Vagina (tissue), 2 donors: ENCODE measurements at places on chromosomes 7 and 10. TPM values are rescaled to one million over a fixed set of nuclear protein-coding genes. Genes with fewer than 3 reads are reported as not detected.

The TLX1 gene
- total RNA-seq = not detected

DNA sequence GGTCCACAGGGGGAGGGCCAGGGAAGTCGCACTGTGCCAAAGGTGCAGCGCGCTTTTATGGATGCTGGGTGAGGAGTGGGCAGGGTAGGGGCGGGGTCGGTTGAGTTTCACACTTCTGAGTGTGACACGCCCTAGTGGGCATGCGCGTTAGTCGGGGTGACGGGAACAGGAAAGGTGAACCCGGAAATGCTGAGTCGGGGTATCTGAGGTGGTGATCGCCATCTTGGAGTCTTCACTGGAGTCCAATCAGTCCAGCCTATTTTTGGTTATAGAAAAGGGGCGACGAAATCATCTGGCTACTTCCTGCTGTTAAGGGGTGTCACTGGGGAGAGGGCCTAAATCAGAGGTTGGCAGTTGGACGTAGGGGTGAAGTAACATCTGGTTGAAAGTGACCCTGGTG, 40.8 kb downstream of the ZNF138 start:
- no peaks in the 10 kb centered on the region for H3K27me3 ChIP-seq
- no peaks in the 10 kb centered on the region for H3K36me3 ChIP-seq
- H3K4me1 ChIP-seq = no peaks in the 10 kb centered on the region

The SLC16A9 gene
- total RNA-seq = 3.7 TPM

GRCh38 chr10:72011016-72011415, 46.8 kb downstream of the CHST3 start:
- H3K4me1 ChIP-seq = peaks cover 62% of the 10 kb centered on the region
- no peaks in the 10 kb centered on the region for H3K36me3 ChIP-seq
- no peak overlapping the region for H3K4me3 ChIP-seq

DNA sequence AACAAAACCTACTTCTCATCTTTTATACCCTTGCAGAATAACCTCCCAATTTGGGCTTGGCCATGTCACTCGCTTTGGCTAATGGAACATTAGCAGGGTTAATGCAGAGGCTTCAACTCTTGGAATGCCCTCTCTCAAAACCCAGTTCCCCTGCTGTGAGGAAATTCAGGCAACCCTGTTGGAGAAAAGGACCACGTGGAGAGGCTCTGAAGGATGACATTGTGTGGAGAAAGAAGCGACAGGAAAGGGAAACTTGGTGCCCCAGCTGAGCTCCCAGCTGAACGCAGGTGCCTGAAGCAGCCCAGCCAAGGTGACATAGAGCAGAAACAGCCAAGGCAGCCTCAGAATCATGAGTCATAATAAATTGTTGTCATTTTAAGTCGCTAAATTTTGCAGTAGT, 214.2 kb upstream of the GHITM start:
- H3K27ac ChIP-seq = no peak overlapping the region
- H3K4me3 ChIP-seq = no peak overlapping the region
- H3K27me3 ChIP-seq = no peaks in the 10 kb centered on the region

The MGAM2 gene
- not detected for total RNA-seq

- no peaks in the 10 kb centered on the region for H3K36me3 ChIP-seq
- H3K4me3 ChIP-seq = no peak overlapping the region
- DNase-seq = no peak
- H3K27ac ChIP-seq = no peak overlapping the region
- H3K27me3 ChIP-seq = no peaks in the 10 kb centered on the region
These were observed 252.7 kb upstream of the FERD3L start for GRCh38 chr7:19397911-19398310.

GRCh38 chr10:44195112-44196007, 189.5 kb downstream of the CXCL12 start:
- no peak overlapping the region for H3K4me3 ChIP-seq
- peaks cover 44% of the 10 kb centered on the region for H3K4me1 ChIP-seq
- H3K27ac ChIP-seq = peak overlapping the region; percentile 27
- no peaks in the 10 kb centered on the region for H3K27me3 ChIP-seq
- no peak for DNase-seq
- H3K36me3 ChIP-seq = no peaks in the 10 kb centered on the region

The PDK4 gene
- total RNA-seq = 399 TPM

GRCh38 chr10:94307046-94307615, 55.6 kb downstream of the NOC3L start:
- H3K27me3 ChIP-seq = no peaks in the 10 kb centered on the region
- H3K36me3 ChIP-seq = no peaks in the 10 kb centered on the region
- no peak overlapping the region for H3K27ac ChIP-seq
- DNase-seq = no peak
- H3K4me1 ChIP-seq = no peaks in the 10 kb centered on the region

The CTNNA3 gene
- total RNA-seq = 0.98 TPM
